ENCODE measurements at places on chromosomes 4 and X. TPM values are rescaled to one million over a fixed set of nuclear protein-coding genes. Genes with fewer than 3 reads are reported as not detected.

The IL21 gene
- not detected for total RNA-seq

The PNMA6F gene
- total RNA-seq: not detected

The MFAP3L gene
- total RNA-seq: 5.1 TPM

The DNAAF6 gene
- total RNA-seq: not detected

The F8A3 gene
- 5.6 TPM for total RNA-seq

Data from H9 (cell line).